Right lung (tissue), 10 donors: ENCODE measurements at places on chromosomes 1 and 21. TPM values are rescaled to one million over a fixed set of nuclear protein-coding genes. Genes with fewer than 3 reads are reported as not detected.

DNA sequence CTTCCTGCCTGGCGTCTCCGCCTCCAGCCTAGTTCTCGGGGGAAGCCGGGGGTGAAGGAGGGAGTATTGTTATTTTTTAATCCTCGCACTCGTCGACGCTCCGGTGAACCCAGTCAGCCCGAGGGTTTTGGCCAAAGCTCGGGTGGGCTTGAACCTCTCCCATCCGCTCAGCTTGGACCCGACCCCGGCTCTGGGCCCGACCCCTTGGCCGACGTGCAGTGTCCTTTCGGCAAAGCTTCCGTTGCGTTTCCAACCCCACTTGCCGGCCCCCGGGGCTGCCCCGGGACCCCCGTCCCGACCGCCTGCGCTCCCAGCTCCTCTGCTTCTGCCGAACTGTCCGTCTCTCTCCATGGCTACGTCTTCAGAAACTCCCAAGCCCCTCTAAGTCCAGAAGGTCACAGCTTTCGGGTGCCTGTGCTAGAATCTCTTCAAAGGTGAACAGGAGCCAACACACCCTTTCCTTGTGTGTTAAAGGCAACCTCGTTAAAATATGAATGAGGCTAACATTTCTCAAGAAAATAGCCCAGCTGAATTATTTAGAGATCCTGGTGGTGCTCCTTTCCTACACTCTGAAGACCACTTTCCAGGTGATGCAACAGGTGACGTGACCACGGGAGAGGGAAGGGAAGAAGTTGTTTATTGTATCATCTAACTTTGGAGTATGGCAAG lies 647 bp downstream of the DESI2 start:
- DNase-seq = peak; percentile 26

DNA sequence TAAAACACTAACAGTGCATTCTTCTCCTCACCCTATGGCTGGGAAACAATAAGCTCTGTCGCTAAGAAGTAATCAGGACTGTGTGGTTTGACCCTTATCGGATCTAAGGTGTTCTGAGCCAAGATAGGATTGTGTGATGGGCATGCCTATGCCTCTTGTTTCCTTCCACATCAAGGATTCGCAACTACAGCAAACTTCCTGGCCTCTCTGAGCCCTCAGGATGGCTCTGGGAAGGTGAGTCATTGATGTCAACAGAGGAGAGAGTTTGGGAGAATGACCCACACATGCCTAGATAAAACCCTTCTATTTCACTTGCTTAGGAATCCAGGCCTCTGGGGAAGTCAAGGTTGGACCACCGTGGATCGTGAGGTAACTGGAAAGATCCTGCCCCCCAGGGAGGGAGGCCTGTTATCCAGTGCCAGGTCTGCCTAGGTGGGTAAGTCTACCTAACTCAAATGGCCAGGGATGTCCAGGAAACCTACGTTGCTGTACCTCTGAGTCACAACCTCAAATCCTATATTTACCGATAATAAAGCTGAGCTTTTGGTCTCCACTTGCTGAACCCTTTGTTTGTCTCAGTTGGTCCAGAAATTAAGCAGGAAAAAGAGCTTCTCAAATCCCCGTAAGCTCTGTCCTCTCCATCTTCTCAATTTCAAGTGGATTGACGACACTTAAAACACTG lies 27.4 kb downstream of the TIAM1 start:
- DNase-seq = no peak

DNA sequence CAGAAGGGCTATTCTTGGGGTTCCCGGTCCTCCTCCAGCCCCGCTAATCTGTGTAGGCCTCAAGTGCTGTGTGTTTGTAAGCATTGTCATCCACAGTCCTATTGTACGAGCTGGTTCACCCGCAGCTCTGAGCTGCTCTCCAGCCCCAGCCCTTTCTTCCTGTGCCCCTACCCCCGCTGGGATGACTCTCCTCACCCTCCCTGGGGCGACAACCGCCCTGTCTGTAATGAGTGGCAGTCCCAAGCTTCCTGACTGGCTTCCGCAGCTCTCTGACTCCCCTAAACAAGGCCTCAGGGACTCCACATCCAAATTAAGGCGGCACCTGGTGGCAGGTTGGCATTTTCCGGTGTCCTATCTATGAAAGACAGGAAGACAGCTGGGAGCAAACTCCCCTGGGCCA lies 45.8 kb downstream of the TFF3 start:
- no peak for DNase-seq

DNA sequence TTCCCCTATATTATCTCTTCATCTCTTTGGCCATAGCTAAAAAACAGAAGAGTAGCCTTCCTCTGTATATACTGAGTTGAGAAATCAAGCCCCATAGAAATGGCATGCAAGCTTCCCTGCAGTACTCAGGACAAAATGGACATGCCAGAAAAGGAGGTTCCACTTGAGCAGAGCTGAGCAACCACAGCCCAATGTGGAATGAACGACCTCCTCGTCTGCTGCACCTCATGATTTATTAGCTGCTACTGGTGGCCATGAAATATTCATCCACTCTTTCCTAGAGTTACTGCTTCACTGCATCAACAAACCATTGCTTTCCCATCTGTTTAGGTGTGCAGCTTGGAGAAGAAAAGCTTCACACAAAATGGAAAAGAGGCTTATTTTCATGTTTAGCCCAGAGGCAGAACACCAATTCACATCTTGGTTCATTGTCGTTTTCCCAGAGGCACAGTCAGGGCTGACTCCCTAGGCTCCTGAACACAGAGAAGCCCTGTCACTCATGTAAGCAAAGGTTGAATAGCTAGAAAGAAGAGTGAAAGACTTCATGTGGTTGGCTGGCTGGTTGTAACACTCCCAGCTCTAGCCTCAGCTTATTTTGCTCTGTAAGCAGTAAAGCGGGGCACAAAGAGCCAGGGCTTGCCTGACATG lies 148.0 kb downstream of the TSEN15 start:
- DNase-seq = no peak

DNA sequence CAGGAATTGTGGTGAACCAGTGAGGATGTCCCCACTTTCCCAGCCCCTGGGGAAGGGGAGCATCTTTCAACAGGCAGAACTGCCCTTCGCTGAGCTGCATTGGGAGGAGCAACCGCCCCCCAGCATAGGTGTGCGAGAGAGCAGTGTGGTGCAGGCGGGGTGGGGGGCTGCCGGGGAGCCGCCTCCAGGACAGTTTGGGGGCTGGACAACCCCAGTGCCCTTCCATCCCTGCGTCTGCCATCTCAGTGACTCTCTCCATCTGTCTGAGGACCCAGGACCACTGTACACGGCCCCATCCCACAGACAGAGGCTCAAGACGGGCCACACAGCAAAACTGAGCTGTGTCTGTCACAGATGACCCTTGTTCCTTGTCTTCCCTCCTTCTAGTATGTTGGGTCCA lies 14.2 kb downstream of the PODN start:
- DNase-seq = no peak

DNA sequence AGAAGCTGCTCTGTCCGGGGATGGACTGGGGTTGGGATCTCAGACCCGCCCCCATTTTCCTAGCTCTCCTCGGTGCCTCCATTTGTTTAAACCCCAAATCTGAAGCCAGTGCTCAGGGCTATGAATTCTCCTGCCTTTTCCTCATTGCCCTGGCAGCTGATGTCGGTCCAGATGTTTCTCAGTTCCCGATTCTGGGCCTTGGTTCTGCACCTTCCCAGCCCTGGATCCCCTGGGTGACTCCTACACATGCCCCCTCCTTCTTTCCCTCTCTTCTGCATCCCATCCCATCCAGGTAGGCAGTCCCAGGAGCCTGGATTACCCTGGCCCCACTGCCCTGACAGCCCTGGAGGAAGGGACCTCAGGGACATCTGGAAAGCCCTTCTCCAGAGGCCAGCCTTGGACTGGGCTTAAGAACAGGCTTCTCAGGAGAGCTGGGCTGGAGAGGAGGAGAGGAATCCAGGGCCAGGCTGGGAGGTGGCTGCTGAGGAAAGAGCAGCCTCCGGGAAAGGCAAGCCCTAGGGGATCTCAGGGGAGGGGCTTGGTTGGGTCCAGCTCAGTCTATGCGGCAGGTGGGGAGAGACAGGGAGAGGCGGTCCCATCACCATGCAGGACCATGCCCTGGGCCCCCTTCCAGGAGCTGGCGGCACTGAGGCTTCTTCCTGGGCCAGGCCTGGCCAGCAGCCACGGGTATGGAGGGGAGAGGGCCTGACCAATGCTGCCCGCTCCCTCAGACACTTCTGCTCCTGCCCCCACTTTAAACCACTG lies 6.8 kb upstream of the EPS8L3 start:
- no peak for DNase-seq

CA6 gene
- polyA plus RNA-seq = 0.15 TPM

ATP5PO gene
- polyA plus RNA-seq = 277 TPM

- DNase-seq = no peak
Measured at GRCh38 chr1:236938760-236939159, 65.5 kb downstream of the MT1HL1 start.

TNFRSF8 gene
- 0.18 TPM for polyA plus RNA-seq

SAMD13 gene
- polyA plus RNA-seq = 11.3 TPM

- no peak for DNase-seq
Measured at GRCh38 chr1:46523496-46524353, 27.7 kb downstream of the KNCN start.

- no peak for DNase-seq
Measured at GRCh38 chr1:236844499-236845271, 49.6 kb downstream of the MTR start.

TTC34 gene
- polyA plus RNA-seq = 0.85 TPM

- no peak for DNase-seq
Measured at GRCh38 chr1:26284597-26285347, 4.9 kb downstream of the SH3BGRL3 start.

DNA sequence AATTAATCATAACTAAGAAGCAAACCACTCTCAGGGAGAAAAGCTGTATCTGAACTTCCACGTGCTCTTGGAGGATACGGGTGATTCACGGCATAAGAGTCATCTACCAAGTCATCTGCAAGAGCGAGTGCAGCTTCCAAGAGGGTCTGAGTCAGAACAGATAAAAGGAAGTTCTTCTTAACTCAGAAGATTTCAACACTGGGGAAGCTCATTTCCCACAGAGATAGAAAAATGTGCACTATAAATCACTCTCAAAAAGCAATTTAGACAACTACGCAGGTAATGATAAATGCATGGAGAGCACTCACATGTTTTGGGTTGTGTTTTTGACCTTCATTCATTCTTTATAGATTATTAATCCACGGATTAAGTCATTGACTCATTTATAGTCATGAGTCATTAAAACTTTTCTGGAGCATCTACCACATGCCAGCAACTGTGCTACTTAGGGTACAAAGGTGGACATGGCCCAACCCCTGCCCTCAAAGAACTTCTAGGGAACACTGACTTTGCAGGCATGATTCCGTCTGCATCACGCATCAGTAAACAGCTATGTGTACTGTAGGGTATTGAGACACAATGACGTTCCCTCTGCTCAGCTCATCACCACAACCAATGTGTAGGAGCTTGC lies 20.8 kb downstream of the KCNJ15 start:
- DNase-seq = no peak

PHF13 gene
- polyA plus RNA-seq = 20.3 TPM

DNA sequence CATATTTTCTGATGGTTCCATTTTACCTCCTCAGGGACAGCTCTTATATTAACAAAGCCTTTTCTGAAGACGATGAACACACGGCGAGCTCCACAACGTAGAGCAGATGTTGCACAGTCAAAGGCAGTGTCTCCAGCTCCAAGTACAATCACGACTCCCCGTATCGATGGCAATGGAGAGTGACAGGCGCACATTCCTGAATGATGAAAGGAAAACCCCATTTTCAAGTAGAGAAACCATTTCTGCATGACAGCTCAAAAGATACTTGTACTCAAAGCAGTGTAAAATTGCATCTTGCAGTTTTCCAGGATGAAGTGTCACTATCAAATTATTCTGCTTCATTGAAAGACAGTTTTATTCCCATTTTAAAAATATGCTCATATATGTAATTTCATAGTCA lies 327.6 kb downstream of the DPYD start:
- DNase-seq = no peak

- no peak for DNase-seq
Measured at GRCh38 chr1:155678027-155678426, 10.5 kb downstream of the YY1AP1 start.

DNA sequence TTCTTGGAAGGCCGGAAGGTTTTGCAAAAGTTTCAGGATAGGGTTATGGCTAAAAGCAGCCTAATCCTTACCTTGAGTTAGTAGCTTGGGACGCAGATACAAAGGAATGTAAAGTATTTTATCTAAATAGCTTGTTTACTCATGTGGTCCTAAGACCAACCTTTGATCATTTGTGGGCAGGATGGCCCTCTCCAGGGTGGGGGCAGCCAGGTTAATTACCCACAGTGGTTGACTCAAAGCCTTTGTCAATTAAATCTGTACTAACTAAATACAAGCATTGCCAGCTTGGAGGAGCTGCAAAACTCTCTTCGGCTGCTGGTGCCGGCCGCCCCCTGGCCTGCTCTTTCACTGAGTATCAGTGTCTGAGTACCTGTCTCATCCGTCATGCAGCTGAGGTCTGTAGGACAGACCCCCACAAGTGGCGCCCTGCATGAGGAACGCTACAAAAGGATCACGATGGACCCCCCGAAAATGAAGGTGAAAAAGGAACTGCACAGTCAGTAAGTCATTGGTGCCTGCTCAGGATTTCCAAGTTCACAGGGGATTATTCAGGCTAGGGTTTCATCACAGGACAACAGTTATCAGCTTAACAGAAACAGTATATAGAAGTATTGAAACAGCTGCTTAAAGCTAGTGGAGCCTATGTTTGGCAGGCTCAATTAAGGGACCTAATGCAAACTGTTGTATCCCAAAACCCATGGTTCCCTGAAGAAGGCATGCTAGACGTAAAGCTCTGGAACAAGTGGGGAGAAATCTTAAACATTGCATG lies 212.5 kb upstream of the MAP1LC3C start:
- DNase-seq = no peak

DNA sequence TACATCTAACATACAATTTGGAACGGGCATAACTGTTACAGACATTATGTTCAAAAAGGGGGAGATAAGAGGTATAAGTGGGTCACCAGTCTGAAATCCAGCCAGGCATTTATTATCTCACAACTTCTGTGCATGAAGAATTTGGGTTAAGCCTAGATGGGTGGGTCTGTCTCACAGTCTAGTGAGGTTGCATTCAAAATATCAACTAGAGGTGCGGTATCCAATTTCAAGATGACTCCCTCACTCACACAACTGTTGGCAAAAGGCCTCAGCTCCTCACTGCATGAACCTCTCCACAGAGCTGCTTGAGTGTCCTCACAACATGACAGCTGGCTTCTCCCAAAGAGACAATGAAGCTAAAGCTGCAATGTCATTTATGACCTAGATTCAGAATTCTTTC lies 4.7 kb downstream of the AUNIP start:
- DNase-seq = no peak

LEPR gene
- 44.0 TPM for polyA plus RNA-seq

WDR47 gene
- 16.8 TPM for polyA plus RNA-seq

SLAMF9 gene
- polyA plus RNA-seq = not detected

NCAM2 gene
- polyA plus RNA-seq = 4.5 TPM
